ENCODE measurements at places on chromosomes 3 and 15.

DNA sequence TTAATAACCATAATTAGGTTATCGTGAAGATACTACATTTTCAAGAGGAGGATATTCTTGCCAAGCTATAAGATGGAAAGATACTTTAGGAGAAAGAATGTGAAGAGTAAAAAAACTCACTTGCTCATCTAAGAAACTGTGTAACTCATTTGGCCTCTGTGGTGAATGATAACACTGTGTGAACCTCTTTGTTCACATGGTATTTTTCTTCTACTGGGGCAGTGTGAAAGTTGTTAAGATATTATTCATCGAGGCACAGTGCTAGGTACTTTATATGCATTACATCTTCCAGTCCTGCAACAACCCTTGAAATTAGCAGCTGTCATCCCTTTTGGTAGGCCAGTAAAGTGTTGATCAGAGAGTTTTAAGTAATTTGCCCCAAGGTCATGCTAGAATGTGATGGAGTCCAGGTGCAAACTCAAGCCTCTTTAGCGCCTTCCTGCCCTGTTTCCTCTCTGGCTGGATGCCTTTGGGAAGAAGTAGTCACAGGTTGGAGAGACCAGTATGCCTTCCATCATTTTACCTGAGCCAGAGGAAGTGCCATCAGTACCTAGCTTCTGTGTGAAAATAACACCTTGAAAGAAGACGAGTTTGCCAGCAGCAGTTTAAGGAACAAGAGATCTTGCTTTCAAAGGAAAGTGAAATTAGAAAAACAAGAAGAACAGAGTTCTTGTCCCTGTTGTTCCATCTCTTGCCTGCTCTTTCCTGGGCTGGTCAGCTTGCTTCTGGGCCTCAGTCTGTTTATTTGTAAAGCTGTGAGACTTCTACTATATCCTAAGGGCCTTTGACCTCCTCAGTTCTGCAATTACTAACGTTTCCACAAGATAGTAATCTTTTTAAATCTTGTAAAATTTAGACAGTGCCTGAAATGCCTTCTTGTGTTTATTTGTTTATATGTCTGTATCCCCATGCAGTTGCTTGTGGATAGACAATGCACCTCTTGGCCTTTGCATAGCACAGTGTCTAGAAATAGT, 179.3 kb downstream of the FNDC3B start:
- H3K27me3 ChIP-seq, result no peaks in the 10 kb centered on the region
- no peaks in the 10 kb centered on the region for H3K36me3 ChIP-seq
- H3K27ac ChIP-seq, result peak overlapping the region; percentile 60
- H3K4me1 ChIP-seq, result peaks cover 46% of the 10 kb centered on the region
- no peak for DNase-seq

DNA sequence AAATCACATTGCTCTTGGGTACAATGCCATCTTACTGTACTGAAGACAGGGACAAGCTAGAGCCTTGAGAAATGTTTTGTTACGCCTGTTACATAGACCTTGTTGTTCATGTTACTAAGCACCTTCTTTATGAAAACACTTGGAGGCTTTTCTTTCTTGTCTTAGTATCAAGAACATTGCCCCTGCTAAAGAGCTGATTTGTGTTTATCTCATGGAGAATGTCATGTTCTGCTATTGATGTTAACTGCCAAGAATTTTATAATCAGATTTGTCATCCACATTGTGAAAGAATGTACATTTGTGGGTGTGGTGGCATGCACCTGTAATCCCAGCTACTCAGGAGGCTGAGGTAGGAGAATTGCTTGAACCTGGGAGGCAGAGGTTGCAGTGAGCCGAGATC, 431.3 kb upstream of the MDFIC2 start:
- no peaks in the 10 kb centered on the region for H3K36me3 ChIP-seq
- no peak overlapping the region for H3K27ac ChIP-seq
- no peaks in the 10 kb centered on the region for H3K27me3 ChIP-seq
- no peak overlapping the region for H3K4me3 ChIP-seq

GRCh38 chr3:181919375-181919774, 207.7 kb downstream of the SOX2 start:
- no peak for DNase-seq
- no peak overlapping the region for H3K27ac ChIP-seq
- H3K4me1 ChIP-seq, result peaks cover 22% of the 10 kb centered on the region

GRCh38 chr3:25313286-25313685, 114.8 kb upstream of the RARB start:
- no peaks in the 10 kb centered on the region for H3K36me3 ChIP-seq
- no peak overlapping the region for H3K4me3 ChIP-seq
- no peak for DNase-seq
- no peaks in the 10 kb centered on the region for H3K27me3 ChIP-seq

DNA sequence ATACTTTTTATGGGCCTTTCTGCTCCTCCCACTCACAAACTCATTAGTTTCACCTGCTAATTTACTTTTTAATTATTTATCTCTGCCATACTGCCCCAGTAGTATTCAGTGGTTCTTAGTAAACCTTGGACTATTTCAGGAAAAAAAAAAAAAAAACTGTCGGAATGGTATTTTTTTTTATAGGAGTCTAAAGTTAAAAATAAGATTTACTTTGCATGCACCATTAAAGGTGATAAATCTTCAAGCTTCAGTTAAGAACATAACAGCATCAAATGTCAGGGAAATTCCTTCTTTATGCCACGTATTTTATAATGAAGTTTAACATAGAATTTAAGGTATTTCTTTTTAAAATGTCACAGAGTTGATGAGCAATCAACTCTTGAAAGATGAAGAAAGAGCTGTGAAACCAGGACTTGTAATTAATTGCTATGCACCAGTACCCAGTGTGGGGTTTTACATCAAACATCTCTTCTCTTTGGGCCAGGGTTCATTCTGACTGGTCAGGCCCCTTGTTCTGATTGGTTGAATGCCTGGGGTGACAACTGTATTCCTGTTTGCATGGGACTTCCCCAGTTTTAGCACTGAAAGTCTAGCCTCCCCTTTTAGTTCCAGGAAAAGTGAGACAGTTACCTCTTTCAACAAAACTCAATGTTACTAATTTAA, 40.3 kb upstream of the PTPRG start:
- no peaks in the 10 kb centered on the region for H3K27me3 ChIP-seq
- H3K4me1 ChIP-seq, result no peaks in the 10 kb centered on the region
- H3K27ac ChIP-seq, result no peak overlapping the region
- H3K36me3 ChIP-seq, result no peaks in the 10 kb centered on the region

- no peaks in the 10 kb centered on the region for H3K36me3 ChIP-seq
- peaks cover 19% of the 10 kb centered on the region for H3K4me1 ChIP-seq
- H3K27me3 ChIP-seq, result no peaks in the 10 kb centered on the region
- no peak overlapping the region for H3K27ac ChIP-seq
- no peak for DNase-seq
Measured at GRCh38 chr3:158794936-158795518, 6.8 kb upstream of the MFSD1 start.

DNA sequence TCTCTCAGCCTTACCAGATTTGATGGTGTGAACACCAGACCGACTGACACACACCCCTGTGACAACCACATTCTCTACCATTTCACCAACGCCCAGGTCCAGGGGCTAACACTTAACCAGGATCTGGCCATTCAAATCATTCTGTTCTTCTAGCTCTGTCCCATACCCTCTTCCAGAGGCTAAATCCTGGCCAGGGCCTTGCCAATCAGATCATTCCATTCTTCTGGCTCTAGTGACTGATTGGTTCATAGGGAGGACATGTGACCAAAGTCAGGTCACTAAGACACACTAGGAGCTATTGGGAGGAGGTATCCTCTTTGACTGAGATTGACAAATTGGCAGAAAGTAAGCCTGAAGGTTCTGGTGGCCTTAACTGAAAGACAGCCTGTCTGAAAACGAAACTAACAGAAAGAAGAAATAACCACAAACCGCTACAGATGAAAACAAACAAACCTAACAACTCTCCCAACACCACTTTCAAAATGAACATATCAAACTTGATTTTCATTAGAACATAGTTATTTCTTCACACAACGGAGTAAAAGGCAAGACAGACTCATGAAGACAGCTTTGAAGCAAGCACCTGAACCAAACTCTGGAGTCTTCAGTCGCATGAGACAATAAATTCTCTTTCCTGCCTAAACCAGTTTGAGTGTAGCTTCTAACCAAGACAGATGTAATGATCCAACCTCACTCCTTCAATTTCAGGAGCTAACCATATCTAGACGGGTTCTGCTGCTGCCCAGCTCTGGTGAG, 68.5 kb downstream of the TRANK1 start:
- no peaks in the 10 kb centered on the region for H3K27me3 ChIP-seq
- no peak overlapping the region for H3K4me3 ChIP-seq
- H3K36me3 ChIP-seq, result no peaks in the 10 kb centered on the region
- no peak overlapping the region for H3K27ac ChIP-seq

- H3K36me3 ChIP-seq, result peaks cover 8% of the 10 kb centered on the region
- no peaks in the 10 kb centered on the region for H3K27me3 ChIP-seq
- DNase-seq, result no peak
- no peak overlapping the region for H3K4me3 ChIP-seq
Measured at GRCh38 chr3:136070953-136071949, 105.7 kb downstream of the PPP2R3A start.

DNA sequence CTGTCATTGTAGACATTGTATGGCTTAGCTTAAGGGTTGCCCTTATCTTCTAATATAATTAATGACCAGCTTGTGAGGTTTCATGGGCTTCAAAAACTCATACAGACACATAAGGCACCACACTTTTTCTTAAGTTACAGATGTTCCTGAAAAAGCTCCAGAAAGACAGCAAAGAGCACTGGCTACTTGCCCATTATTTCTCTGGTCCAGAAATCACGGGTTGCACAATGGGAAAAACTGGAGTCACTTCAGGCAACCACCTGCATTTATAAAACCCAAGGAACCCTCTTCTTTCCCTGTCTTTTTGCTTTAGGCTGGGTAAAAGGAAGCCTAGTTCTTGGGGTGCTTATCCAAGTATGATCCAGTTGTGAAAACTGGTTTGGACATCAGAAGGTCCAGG, 2.3 kb upstream of the COL6A6 start:
- DNase-seq, result no peak
- peaks cover 28% of the 10 kb centered on the region for H3K27me3 ChIP-seq
- H3K27ac ChIP-seq, result no peak overlapping the region
- H3K4me1 ChIP-seq, result no peaks in the 10 kb centered on the region
- H3K36me3 ChIP-seq, result no peaks in the 10 kb centered on the region

DNA sequence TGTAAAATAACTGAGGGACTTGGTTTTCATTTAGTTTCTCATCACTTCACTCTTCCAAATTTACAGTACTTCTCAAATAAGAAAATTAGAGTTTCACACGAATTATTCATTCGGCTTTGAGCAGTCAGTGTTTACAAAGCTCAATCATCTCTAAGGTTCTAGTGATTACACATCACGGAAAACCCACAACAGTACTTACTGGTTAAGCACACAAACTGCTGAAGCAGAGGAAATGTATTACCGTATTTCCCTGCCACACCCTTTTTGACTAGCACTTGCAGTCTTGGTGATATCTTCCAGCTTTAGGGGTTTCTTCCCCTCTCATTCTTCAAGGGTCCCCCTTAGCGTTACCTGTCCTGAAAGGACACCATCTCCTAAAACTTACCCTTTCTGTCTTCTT, 164.8 kb upstream of the CDIN1 start:
- DNase-seq, result no peak
- H3K4me3 ChIP-seq, result no peak overlapping the region
- H3K27me3 ChIP-seq, result no peaks in the 10 kb centered on the region
- H3K4me1 ChIP-seq, result no peaks in the 10 kb centered on the region
- H3K36me3 ChIP-seq, result no peaks in the 10 kb centered on the region
- H3K27ac ChIP-seq, result no peak overlapping the region

DNA sequence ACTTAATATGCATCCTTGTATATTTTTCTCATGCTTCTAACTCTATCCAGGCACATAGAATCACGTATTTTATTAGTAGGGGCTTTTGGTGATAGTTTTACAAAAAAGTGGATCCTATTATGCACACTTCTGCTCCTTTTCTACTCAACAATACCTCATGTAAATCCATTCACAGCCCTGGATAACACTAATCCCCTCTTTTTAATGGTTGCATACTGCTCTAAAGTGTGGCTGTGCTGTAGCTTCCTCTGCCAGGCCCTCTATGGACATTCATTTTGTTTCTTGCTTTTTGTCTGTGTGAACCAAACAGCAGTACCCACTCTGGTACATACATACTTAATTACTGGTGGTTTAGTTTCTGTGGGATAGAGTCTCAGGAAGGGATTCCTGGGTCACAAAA, 51.3 kb upstream of the SCAANT1 start:
- H3K27ac ChIP-seq, result no peak overlapping the region
- peaks cover 39% of the 10 kb centered on the region for H3K4me1 ChIP-seq
- DNase-seq, result no peak
- H3K36me3 ChIP-seq, result peaks cover 18% of the 10 kb centered on the region

GRCh38 chr3:32372213-32372490, 19.5 kb upstream of the CMTM7 start:
- H3K4me1 ChIP-seq, result no peaks in the 10 kb centered on the region
- no peaks in the 10 kb centered on the region for H3K27me3 ChIP-seq
- H3K36me3 ChIP-seq, result no peaks in the 10 kb centered on the region
- no peak overlapping the region for H3K27ac ChIP-seq
- no peak for DNase-seq

- no peaks in the 10 kb centered on the region for H3K27me3 ChIP-seq
- H3K4me1 ChIP-seq, result peaks cover 13% of the 10 kb centered on the region
- H3K27ac ChIP-seq, result peak overlapping the region; percentile 59
- no peak for DNase-seq
- H3K36me3 ChIP-seq, result no peaks in the 10 kb centered on the region
- H3K4me3 ChIP-seq, result no peak overlapping the region
Measured at GRCh38 chr3:107846279-107846852, 244.5 kb downstream of the CD47 start.

GRCh38 chr3:169146866-169147237, 516.7 kb downstream of the MECOM start:
- DNase-seq, result no peak
- H3K4me1 ChIP-seq, result peaks cover 17% of the 10 kb centered on the region
- no peaks in the 10 kb centered on the region for H3K27me3 ChIP-seq
- peak overlapping the region; percentile 75 for H3K4me3 ChIP-seq
- H3K27ac ChIP-seq, result peak overlapping the region; percentile 39

GRCh38 chr15:70488002-70488605, 275.3 kb downstream of the UACA start:
- H3K36me3 ChIP-seq, result no peaks in the 10 kb centered on the region
- no peak overlapping the region for H3K27ac ChIP-seq
- H3K27me3 ChIP-seq, result no peaks in the 10 kb centered on the region
- H3K4me1 ChIP-seq, result peaks cover 21% of the 10 kb centered on the region
- no peak overlapping the region for H3K4me3 ChIP-seq

DNA sequence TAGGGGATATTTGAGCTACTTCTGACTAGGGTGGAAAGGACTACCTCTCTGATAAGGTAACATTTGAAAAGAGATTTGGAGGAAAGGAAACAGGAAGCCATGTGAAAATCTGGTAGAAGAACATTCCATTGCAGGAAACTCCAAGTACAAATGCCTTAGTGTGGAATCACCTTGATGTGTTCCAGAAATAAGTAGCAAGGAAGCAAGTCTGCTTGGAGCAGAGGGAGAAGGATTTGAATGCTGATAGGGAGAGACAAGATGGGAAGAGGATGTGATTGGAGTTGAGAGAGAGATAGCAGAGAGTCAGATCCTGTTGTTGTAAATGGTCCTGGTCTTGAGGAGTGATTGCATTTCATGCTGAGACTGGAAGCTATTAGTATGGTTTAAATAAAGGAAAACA, 335.1 kb upstream of the DCBLD2 start:
- no peaks in the 10 kb centered on the region for H3K27me3 ChIP-seq
- no peak overlapping the region for H3K4me3 ChIP-seq
- H3K36me3 ChIP-seq, result no peaks in the 10 kb centered on the region
- no peaks in the 10 kb centered on the region for H3K4me1 ChIP-seq
- no peak for DNase-seq
- H3K27ac ChIP-seq, result no peak overlapping the region

Data from RWPE2 (cell line).